ENCODE measurements at places on chromosomes 3 and 15.

DNA sequence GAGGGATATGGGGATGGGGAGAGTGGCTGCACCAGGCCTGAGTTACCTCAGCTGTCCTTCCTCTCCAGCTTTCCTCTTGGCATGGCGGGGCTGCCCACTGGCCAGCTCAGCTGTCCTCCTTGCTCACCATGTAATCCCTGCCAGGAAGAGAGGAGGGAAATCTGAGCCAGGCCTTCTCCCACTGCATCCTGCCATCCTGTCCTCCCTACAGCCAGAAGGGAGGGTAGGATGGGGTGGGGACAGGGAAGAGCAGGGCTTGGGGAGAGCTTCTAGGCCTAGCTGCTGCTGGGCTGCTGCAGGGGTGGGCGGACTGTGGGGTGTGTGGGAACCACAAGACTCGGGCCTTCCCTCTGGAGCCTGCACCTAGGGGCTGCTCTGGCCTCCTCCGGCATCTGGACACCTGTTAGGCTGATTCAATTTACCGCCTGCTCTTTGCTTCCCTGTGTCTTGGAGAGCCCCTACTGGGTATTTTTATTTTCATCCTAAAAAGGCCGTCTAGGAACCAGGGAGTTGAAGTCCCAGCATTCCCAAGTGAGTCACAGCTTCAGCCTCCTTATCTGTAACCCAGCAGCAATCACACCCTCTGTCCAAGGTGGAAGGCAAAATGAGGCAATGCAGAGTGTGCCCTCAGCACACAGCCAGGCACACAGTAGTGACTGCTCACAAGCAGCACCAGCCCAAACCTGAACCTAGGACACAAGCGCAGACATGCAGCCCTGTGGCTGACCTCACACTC lies 13.1 kb upstream of the KY start:
- H3K27me3 ChIP-seq, result peaks cover 15% of the 10 kb centered on the region
- no peak for DNase-seq
- H3K4me3 ChIP-seq, result no peak overlapping the region
- peaks cover 2% of the 10 kb centered on the region for H3K36me3 ChIP-seq
- no peaks in the 10 kb centered on the region for H3K4me1 ChIP-seq

- peaks cover 21% of the 10 kb centered on the region for H3K36me3 ChIP-seq
- peaks cover 15% of the 10 kb centered on the region for H3K4me1 ChIP-seq
- H3K4me3 ChIP-seq, result no peak overlapping the region
- no peaks in the 10 kb centered on the region for H3K27me3 ChIP-seq
- no peak for DNase-seq
Observed at GRCh38 chr3:115019900-115020299, 127.2 kb downstream of the ZBTB20 start.

GRCh38 chr15:57220205-57220604 lies 156.1 kb upstream of the CGNL1 start:
- no peaks in the 10 kb centered on the region for H3K27me3 ChIP-seq
- DNase-seq, result no peak
- H3K4me3 ChIP-seq, result no peak overlapping the region

DNA sequence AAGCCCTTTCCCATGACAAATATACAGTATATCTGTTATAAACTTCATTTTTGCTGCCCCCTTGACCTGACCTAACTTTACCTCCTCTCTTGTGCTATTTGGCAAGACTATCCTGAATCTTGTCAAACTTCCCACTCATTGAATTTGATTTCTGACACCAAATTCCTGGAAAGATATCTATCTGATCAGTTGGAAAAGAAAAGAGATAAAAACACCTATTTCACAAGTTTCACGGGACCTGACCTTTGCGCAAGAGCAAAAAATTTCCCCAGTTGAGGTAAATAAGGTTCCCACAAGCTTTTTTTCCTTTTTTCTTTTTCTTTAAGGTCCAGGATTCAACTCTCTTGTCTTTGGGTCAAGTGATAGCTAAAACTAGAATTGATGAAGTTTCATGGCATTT lies 189.2 kb upstream of the LPP start:
- peaks cover 15% of the 10 kb centered on the region for H3K27me3 ChIP-seq
- H3K36me3 ChIP-seq, result no peaks in the 10 kb centered on the region
- H3K4me1 ChIP-seq, result peaks cover 11% of the 10 kb centered on the region

DNA sequence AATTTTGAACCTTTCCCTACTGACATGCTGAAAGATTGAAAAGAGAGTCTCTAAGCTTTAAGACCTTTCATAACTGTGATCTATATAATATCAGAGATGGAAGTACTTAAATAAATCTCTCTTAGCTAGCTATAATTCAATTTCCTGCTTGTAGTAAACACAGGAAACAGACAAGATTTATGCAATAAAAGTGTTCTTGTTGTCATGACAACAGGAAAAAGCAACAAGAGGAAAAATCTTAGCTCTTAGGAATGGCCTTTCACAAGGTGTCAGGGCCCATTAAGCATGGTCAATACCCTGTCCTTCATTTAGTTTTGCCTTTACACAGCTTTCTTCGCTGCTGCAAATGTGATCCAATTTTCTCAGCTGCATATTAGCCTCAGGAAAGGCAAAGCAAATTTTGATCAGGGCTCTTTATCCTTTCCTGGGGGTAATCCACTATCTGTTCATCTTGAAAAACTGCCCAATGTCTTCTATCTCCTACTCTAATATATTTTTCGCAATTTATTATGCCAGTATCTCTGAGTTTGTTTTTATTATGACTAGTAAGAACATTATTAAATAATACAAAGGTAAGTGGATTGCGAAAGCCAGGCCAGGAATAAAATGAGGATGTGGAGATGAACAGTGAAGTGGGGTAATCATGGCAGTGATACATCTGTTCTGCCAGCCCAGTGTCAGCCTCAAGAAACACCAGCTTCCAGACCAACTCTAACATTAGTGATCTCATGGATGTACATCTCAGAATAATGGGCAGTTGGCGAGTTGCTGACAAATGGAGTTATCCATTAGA lies 28.7 kb downstream of the SIDT1 start:
- no peaks in the 10 kb centered on the region for H3K27me3 ChIP-seq
- no peak overlapping the region for H3K4me3 ChIP-seq
- H3K36me3 ChIP-seq, result peaks cover 15% of the 10 kb centered on the region
- H3K27ac ChIP-seq, result peak overlapping the region; percentile 83
- H3K4me1 ChIP-seq, result peaks cover 30% of the 10 kb centered on the region

DNA sequence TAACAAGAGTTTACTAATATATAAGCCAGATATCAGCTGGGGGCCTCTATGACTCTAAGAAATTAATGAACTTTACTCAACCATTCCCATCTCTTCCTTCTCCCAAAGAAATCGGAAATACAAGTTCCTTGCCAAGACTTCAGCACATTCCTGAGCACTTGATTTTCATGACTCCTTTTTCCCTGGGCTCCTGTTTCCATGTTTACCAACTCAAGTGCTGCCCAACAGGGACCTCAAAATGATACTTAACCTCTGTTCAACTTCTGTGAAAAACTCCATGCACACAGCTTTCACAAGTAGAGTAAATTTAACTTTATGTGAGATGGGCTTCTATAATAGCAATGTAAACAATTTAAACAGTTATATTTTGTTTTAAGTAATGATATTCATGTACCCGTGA lies 315.8 kb upstream of the CDIN1 start:
- H3K4me3 ChIP-seq, result no peak overlapping the region
- no peaks in the 10 kb centered on the region for H3K4me1 ChIP-seq
- H3K36me3 ChIP-seq, result no peaks in the 10 kb centered on the region
- H3K27me3 ChIP-seq, result no peaks in the 10 kb centered on the region
- DNase-seq, result no peak
- no peak overlapping the region for H3K27ac ChIP-seq

DNA sequence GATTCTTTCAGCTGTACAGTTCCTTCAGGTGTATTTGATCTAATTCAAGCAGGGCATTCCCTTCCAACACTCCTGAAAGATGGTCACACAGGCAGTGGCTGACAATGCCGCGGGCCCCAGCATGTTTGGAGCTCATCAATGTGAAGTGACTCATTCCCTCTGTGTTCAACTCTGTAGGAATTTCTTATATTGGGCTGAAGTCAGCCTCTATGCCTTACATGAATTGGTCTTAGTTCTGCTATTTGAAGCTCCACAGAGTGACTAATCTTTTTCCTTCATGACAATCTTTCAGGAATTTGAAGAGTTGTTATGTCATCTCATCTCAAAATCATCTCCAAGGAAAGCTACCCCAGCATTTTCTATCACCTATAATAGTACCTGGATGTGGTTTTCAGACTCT lies 142.5 kb upstream of the C2CD4B start:
- H3K27ac ChIP-seq, result no peak overlapping the region
- peaks cover 4% of the 10 kb centered on the region for H3K4me1 ChIP-seq
- H3K4me3 ChIP-seq, result no peak overlapping the region
- H3K27me3 ChIP-seq, result peaks cover 10% of the 10 kb centered on the region

DNA sequence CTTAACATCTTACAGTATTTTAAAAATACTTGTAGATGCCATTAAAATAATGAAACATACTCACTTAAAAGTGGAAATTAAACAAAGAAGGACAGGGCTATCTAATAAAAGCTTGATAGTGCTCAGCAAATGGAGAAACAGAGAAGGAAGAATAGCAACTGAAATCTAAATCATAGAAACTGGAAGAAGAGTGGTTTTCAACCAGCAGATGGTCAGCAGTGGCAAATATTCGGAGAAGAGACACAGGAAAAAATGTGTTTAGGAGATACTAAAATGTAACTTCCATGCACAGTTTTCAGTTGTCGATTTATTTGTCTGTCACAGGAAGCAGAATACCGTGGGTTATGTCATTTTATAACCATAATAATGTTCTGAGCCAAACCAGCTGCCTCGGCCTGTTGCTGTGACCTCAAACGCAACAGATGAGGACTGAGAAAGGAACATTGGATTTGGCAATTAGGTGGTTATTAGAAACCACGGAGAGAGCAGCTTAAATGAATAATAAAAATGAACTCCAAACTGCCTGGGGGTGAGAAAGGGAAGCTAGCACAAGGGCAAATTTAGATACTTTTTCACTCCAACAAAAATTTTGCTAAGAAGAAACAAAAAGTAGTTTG lies 246.6 kb upstream of the KCNMB2 start:
- H3K27ac ChIP-seq, result no peak overlapping the region
- H3K4me1 ChIP-seq, result no peaks in the 10 kb centered on the region
- no peaks in the 10 kb centered on the region for H3K27me3 ChIP-seq
- no peak overlapping the region for H3K4me3 ChIP-seq

DNA sequence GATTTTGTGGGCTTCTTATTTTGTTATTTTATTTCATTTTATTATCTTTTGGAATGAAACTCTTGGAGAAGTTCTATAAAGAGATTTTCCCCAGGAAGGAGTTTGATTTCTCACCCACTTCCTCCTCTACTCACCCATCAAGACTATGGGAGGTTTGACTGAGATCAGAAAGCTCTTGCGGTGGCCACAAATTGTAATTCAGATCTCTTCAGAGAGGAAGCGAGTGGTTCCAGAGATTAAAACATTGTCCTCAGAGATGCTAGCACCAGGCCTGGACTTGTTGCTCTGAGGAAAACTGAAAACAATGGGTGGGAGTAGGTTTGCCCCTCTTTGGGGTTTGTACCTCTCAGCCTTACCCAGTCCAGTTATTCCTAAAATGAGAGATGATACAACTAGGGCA lies 8.1 kb upstream of the MUC13 start:
- no peaks in the 10 kb centered on the region for H3K4me1 ChIP-seq
- DNase-seq, result no peak
- no peak overlapping the region for H3K4me3 ChIP-seq

DNA sequence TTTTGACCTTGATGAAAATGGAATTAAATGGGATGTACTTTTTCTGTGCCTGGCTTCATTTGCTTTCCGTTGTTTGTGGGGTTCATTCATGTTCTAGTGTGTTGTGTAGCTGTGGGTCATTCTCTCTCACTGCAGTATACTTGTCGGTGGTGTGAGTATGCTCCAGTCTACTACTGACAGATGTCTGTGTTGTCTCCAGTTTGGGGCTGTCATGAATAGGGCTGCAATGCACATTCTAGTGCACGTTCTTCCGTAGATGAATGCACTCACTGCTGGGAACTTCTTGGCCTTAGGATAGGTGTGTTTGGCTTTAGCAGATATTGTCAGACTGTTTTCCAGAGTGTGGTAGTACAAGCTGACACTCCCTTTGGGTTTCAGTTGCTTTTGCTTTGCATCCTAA lies 1.7 kb upstream of the SLC6A20 start:
- no peak overlapping the region for H3K27ac ChIP-seq
- peaks cover 8% of the 10 kb centered on the region for H3K4me1 ChIP-seq
- peaks cover 30% of the 10 kb centered on the region for H3K27me3 ChIP-seq
- H3K36me3 ChIP-seq, result no peaks in the 10 kb centered on the region

DNA sequence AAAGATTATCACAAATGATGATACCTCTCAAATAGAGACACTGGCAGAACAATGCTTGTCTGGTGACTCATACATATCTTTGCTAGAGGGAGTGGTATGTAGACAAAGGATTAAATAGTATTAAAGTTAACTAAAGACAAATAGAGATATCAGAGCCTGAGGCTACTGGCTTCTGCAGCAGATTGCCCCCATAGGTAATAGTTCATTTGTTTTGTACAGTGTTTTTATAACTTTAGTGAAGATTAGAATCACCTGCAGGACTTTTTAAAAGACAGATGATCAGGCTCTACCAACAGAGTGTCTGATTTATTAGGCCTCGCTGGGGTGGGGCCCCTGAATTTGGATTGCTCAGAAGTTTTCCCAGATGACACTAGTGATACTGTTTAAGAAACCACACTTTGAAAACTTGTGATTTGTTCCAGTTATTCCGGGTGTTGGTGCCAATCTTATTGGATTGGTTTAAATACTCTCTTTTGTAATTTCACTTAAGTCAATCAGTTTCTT lies 96.4 kb downstream of the NAALADL2 start:
- H3K4me1 ChIP-seq, result no peaks in the 10 kb centered on the region
- no peak for DNase-seq
- H3K4me3 ChIP-seq, result no peak overlapping the region
- no peaks in the 10 kb centered on the region for H3K36me3 ChIP-seq

DNA sequence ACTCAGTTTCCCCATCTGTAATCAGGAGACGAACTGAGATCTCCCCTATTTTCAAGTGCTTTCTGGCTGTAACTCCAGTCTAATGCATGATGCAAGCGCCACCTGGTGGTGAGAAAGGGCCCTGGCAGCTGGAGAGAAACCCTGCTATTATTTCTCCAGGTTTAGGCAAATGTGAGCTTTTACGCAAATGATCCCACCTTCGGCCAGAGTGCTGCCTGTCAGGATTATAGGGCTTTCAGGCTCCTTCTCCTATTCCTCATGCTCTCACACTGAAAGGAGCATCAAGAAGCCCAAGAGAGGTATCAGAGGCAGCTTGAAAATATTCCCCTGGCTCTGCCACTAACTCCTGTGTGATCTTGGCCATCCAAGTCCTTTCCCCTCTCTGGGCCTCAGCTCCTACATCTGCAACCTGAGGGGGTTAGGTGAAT lies 93.9 kb upstream of the RASGRF1 start:
- H3K36me3 ChIP-seq, result no peaks in the 10 kb centered on the region
- H3K27ac ChIP-seq, result no peak overlapping the region
- H3K4me1 ChIP-seq, result peaks cover 8% of the 10 kb centered on the region
- no peak overlapping the region for H3K4me3 ChIP-seq
- peaks cover 8% of the 10 kb centered on the region for H3K27me3 ChIP-seq
